ENCODE measurements at places on chromosomes 12 and 14. TPM values are rescaled to one million over a fixed set of nuclear protein-coding genes. Genes with fewer than 3 reads are reported as not detected.

TSPAN31 gene
- 14.6 TPM for total RNA-seq

BEST3 gene
- 159 TPM for total RNA-seq

LLPH gene
- total RNA-seq = 24.1 TPM

NID2 gene
- 4.1 TPM for total RNA-seq

LRIG3 gene
- total RNA-seq = 4.1 TPM

GALNT8 gene
- total RNA-seq = 0.34 TPM

ZFYVE1 gene
- 17.6 TPM for total RNA-seq

ZNF705A gene
- total RNA-seq = not detected

MYO1H gene
- not detected for total RNA-seq

NFATC4 gene
- total RNA-seq = 2.7 TPM

LRFN5 gene
- total RNA-seq = 0.36 TPM

SERPINA9 gene
- total RNA-seq = not detected

Measured in psoas muscle (tissue), 8 donors.